Inflammatory macrophage (primary cell): ENCODE measurements at places on chromosomes 7 and 10.

- no peak for DNase-seq
These were observed 78.5 kb upstream of the FZD1 start for GRCh38 chr7:91185771-91186170.

- DNase-seq, result no peak
These were observed 2.4 kb downstream of the PRDX3 start for GRCh38 chr10:119176166-119176565.

DNA sequence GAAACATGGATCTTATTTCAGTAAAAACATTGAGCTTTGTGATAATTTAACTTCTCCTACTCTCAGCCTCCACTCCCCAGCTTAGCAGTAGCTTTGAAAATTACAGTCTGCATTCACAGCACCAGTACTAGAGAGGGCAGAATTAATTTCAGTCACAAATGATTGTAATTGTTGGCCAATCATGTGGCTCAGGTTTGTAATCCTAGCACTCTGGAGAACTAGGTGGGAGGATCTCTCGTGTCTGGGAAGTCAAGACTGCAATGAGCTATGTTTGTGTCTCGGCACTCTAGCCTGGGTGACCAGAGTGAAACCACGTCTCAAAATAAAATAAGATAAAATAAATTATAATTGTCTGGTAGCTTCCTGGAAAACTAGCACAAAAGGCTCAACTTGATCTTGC, 620.9 kb downstream of the TNS3 start:
- DNase-seq, result no peak

DNA sequence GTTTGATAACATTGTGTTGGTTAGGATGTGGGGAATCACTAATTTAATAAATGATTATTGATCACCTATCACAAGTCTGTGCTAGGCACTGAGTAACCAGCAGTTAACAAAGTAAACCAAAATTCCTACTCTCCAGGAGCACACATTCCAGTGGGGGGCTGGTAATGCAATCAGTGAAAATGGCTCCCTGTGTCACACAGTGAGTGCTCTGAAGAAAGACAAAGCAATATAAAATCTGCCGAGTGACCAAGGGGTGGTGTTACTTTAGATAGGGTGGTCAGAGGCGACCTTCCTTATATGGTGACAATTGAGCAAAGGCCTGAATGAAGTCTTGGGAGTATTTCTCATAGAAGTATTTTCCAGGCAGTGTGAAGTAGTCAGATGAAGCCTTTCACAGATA, 13.6 kb upstream of the SMC3 start:
- no peak for DNase-seq

- DNase-seq, result no peak
These were observed 10.8 kb upstream of the CSGALNACT2 start for GRCh38 chr10:43127442-43127841.

- DNase-seq, result no peak
These were observed 262.5 kb upstream of the PPP2R2D start for GRCh38 chr10:131638049-131638879.
